CD4-positive, alpha-beta memory T cell (primary cell): ENCODE measurements at places on chromosomes 3 and 15.

GRCh38 chr3:15268033-15268631, 62.1 kb downstream of the CAPN7 start:
- DNase-seq, result peak; percentile 85

GRCh38 chr3:140629357-140630137, 48.3 kb upstream of the TRIM42 start:
- no peak for DNase-seq

DNA sequence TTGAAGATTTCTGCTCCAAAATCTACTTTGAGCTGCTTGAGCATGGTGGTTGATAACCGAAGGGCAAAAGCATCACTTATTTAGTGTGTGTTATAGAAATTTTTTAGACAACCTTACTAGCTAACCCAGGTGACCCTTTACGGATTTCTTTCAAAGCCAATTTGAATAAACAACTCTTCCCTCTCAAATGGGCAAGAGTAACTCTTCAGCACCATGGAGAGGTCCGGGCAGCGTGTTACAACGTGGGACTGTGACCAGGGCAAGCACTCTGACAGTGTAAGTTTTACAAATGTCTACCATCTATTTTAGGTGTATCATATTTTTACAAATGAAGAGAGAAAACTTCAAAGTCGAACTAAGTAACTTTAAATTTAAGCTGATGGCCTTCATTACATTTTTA, 471.8 kb downstream of the MFSD1 start:
- no peak for DNase-seq

GRCh38 chr3:13598926-13599886, 50.3 kb downstream of the FBLN2 start:
- DNase-seq, result no peak

DNA sequence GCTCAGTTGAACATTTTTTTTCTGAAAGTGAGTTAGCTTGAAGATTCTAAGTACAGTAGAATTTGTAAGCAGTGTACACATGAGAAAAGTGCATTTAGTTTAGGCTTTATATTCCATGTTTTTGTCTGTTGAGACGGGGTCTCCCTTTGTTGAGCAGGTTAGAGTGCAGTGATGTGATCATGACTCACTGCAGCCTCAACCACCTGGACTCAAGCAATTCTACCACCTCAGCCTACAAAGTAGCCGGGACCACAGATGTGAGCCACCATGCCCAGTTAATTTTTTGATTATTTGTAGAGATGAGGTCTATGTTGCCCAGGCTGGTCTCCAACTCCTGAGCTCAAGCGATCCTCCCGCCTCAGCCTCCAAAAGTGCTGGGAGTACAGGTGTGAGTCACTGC, 5.3 kb upstream of the CSNK1G1 start:
- no peak for DNase-seq

- peak; percentile 67 for DNase-seq
Measured at GRCh38 chr15:85380812-85381642, 624 bp downstream of the AKAP13 start.

GRCh38 chr3:142604940-142605339, 8.7 kb downstream of the PLS1 start:
- DNase-seq, result no peak

- DNase-seq, result no peak
Measured at GRCh38 chr3:171881251-171881650, 38.1 kb downstream of the TMEM212 start.

DNA sequence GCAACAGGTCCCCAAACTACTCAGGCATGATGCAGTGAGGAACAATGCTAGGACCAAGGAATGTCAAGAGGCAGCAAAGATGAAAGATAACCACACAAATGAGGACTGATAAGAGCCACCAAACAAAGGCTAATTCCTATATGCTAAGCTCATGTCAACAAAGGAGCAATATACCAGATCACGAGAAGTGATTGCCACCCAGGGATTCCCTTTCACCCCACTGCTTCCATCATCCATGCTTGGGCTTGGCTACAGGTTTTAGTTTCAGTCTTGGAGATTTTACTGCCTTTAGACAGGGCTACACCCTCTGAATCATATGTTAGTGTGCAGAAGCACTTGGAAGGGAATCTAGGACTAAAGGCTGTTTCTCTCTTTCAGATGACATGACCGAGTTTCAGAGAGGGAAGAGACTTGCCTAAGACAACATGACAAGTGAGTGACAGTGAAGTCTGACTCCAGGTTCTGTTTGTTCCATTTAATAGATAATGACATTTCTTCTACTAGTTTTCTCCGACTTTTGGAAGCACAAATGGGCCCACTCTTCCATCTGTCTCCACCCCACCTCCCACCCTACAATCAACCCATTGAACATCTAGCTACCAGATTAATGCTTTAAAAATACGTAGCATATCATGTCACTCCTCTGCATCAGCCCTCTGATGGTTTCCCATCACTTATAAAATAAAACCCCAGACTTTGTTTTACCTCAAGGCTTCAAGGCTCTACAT, 173.5 kb upstream of the LRRN1 start:
- no peak for DNase-seq

- no peak for DNase-seq
Measured at GRCh38 chr3:70064194-70064779, 64.8 kb downstream of the SAMMSON start.

- DNase-seq, result no peak
Measured at GRCh38 chr3:38397320-38397719, 50.7 kb downstream of the XYLB start.

DNA sequence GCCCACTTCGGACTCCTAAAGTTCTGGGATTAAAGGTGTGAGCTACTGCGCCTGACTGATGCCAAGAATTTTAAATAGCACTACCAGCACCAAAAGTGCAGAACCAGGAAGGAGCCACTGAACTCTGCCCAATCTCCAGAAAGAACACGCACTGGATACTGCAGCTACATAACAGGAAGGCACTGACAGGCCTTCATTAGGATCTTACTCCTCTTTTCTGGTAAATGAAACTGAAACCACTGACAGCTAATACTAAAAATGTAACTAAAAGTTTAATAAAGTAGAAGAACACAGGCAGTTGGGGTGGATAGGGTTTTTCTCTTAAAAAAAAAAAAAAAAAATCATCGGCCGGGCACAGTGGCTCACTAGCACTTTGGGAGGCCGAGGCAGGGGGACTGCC, 74.1 kb upstream of the CHRM5 start:
- DNase-seq, result no peak

DNA sequence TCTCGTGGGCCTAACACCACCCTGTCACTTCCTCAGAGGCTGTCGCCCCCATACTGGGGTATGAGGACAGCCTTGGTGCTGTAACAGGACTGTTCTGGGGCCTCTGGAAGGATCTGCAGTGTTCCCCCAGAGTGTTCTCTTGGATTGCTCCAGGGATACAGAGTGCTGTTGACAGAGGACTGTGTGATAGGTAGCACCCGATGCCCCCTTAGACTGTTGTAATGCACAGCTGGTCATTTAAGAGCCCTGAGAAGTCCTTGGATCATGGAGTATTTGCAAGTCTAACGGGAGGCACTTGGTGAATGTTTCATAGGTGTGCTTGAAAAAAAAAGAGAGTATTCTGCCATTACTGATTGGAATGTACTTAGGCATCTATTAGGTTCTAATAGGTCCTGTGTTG, 35.4 kb upstream of the UBE3A start:
- DNase-seq, result no peak

GRCh38 chr3:122299872-122300460, 25.1 kb upstream of the CSTA start:
- no peak for DNase-seq

- no peak for DNase-seq
Measured at GRCh38 chr3:165389064-165389463, 192.9 kb upstream of the SLITRK3 start.

DNA sequence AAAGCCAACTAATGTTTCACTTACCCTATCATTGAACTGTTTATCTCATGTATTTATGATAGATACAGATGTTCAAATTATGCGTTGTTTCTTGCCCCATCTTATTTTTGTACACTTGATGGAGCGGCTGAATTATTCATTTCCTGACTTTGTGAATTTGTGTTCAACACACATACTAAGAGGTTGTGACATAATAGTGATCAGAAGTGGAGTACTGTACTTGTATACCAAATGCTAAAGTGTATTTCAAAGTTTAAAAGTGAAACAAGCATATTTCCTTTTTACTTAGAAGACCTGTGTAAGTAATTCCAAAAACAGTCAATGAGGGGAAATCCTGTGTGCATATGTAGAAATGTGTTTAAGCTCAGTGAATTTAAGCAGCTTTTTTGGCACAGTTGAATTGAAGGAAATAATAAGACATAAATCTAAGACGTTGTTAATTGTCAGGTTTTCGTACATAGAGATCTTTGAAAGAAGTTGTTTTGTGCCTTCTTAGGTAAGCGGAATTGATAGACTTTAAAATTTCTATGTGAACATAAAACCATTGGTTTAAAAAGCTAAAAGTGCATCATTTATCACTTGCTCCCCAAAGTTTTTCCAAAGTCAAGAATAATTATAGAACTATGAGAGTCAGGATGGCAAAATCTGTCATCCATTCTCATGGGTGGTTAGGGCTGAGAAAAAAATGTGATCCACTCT, 1.9 kb downstream of the NFKBIZ start:
- DNase-seq, result no peak

GRCh38 chr3:16378415-16378814, 113.4 kb downstream of the OXNAD1 start:
- DNase-seq, result no peak

- no peak for DNase-seq
Measured at GRCh38 chr15:46956881-46957280, 760.4 kb upstream of the SEMA6D start.

GRCh38 chr15:99439524-99439835, 126.3 kb upstream of the MEF2A start:
- DNase-seq, result no peak

- no peak for DNase-seq
Measured at GRCh38 chr3:141858312-141858711, 18.1 kb upstream of the ATP1B3 start.

DNA sequence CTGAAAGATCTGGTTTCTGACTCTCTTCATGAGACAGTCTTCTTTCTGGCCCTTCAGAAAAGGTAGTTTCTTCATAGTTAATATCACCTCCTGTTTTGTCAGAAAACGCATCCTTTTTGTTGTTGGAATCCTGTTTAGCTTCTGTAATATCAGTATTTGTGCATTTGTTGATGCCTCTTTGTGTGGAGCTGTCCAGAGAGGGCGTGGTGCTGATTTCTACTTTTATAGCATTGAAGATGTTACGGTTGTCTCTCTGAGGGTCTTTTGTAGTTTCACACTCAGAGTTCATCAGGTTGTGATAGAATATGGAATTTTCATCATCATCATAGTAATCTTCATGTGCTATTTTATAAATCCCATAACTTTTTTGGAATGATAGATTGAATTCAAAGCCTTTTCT, 8.9 kb downstream of the GPR149 start:
- no peak for DNase-seq

DNA sequence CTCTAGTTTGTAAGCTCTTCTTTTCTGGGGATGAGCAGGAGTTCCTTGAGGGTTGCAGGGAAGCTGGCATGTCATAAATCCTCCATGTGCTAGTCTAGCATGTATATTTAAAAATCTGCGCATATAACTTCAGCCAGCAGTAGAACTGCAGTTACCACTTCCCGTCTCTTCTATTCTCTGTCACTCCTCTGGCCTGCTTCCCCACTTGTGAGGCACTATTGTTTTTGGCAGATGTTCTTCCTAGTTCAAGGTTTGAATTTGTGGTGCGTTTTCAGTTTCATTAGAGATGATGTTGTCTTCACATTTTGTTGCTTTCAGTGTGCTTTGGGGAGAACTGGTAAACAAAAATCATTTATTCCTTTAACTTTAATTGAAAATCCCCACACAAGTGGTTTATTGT, 169.1 kb upstream of the ZPLD1 start:
- no peak for DNase-seq

DNA sequence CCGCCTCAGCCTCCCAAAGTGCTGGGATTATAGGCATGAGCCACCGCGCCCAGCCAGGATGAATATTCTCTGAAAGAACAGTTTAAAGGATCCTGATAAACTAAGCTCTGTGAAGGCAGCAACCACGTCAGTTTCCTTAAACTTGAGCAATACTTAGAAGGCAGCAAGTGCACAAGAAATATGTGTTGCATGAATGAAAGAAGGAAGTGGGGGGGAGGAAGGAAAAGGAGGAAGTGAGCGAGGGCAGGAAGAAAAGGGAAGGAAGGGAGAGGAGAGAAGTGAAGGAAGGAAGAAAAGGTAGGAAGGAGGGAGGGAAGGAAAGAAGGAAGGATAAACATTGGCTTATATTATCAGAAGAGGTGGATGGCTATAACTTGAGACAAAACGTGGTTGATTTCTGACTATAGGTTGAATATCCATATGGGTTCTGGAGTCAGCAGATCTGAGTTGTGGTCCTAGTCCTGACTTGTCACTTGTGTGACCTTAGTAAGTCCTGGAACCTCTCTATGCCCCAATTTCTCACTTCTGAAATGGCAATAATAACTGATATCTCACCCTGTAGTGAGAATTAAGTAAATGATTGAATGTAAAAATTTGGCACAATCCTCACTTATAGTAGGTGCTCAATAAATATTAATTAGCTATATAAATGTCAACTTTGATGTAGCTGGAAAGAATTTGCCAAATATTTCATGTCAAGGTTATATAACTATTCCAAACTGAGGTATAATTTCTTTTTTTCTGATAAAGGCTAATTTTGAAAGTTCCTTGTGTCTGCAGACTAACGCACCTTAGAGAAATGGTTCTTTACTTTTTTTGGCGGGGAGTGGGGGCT, 12.0 kb upstream of the SEMA4B start:
- DNase-seq, result no peak

DNA sequence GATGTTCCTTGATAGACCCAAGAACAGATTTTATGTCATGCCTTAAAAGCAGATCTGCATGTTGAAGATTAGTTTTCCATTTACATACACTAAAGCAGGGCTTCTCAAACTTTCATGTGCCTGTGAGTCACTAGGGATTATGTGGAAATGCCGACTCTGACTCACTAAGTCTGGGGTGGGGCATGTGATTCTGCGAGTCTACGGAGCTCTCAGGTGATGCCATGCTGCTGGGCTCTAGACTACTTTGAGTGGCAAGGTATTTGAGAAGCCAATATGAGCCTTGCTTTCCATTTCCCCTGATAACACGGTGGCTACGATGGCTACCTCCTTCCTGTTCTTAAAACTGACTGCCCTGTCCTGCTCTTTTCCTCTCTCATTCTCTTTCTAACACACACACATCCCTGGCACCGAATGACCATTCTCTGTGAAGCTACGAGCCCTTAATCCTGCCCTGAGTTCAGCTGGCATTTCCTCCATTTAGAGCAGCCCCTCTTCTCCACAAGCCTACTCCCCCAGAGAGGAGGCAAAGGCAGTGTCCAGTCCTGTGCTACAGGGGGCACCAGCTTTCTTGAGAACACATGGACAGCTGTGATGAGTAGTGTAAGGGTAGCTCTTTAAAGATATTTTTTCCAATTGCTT, 39.7 kb upstream of the PYGO1 start:
- DNase-seq, result no peak

GRCh38 chr3:156433138-156433537, 121.8 kb downstream of the SSR3 start:
- DNase-seq, result no peak

DNA sequence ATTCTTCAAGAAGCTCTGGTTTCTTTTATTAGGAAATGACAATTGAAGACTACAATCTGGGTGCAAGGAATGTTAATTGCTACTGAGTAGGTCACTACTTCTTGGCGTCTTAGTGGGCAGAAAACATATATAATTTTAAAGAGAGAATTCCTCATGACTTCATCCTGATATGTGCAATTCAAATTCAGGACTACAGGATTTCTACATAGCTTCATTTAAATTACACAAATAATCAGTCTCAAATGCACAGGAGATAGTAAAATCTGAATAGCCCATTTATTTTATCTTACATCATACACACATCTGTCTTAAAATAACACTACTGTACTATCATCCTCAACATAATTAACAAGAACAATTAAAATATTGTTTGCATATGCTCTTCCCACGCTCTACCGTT, 52.5 kb upstream of the GPR149 start:
- DNase-seq, result no peak

GRCh38 chr3:128489927-128490649, 2.9 kb downstream of the GATA2 start:
- DNase-seq, result no peak
